ENCODE measurements at places on chromosomes 11 and 22. TPM values are rescaled to one million over a fixed set of nuclear protein-coding genes. Genes with fewer than 3 reads are reported as not detected.

The DTX4 gene
- polyA plus RNA-seq = 3.0 TPM

The HBB gene
- polyA plus RNA-seq = not detected

The TMPRSS13 gene
- not detected for polyA plus RNA-seq

The VPS51 gene
- polyA plus RNA-seq = 71.2 TPM

The KCNJ11 gene
- polyA plus RNA-seq = not detected

The ACO2 gene
- 72.9 TPM for polyA plus RNA-seq

The DEUP1 gene
- not detected for polyA plus RNA-seq

The PDGFD gene
- 2.1 TPM for polyA plus RNA-seq

The SVIP gene
- polyA plus RNA-seq = 6.8 TPM

The RGL4 gene
- polyA plus RNA-seq = not detected

The SLC17A6 gene
- polyA plus RNA-seq = not detected

- DNase-seq = no peak
Observed at GRCh38 chr11:30876663-30877396, 290.7 kb upstream of the MPPED2 start.

- no peak for DNase-seq
Observed at GRCh38 chr11:95372097-95372656, 141.2 kb upstream of the SESN3 start.

GRCh38 chr11:103434073-103434411 is 324.8 kb downstream of the DYNC2H1 start:
- DNase-seq = peak; percentile 40

- DNase-seq = no peak
Observed at GRCh38 chr11:1660111-1660867, 30.7 kb downstream of the KRTAP5-5 start.

GRCh38 chr22:24591286-24591830 is 1.5 kb downstream of the LRRC75B start:
- no peak for DNase-seq

- DNase-seq = no peak
Observed at GRCh38 chr11:29002816-29003215, 894.6 kb downstream of the METTL15 start.

- DNase-seq = peak; percentile 51
Observed at GRCh38 chr11:86570020-86570419, 102.4 kb downstream of the ME3 start.

GRCh38 chr22:35491908-35492380 is 48.7 kb upstream of the RASD2 start:
- no peak for DNase-seq

- no peak for DNase-seq
Observed at GRCh38 chr22:49547751-49548239, 279.9 kb downstream of the BRD1 start.

GRCh38 chr22:36757668-36758211 is 18.2 kb downstream of the IFT27 start:
- peak; percentile 70 for DNase-seq

DNA sequence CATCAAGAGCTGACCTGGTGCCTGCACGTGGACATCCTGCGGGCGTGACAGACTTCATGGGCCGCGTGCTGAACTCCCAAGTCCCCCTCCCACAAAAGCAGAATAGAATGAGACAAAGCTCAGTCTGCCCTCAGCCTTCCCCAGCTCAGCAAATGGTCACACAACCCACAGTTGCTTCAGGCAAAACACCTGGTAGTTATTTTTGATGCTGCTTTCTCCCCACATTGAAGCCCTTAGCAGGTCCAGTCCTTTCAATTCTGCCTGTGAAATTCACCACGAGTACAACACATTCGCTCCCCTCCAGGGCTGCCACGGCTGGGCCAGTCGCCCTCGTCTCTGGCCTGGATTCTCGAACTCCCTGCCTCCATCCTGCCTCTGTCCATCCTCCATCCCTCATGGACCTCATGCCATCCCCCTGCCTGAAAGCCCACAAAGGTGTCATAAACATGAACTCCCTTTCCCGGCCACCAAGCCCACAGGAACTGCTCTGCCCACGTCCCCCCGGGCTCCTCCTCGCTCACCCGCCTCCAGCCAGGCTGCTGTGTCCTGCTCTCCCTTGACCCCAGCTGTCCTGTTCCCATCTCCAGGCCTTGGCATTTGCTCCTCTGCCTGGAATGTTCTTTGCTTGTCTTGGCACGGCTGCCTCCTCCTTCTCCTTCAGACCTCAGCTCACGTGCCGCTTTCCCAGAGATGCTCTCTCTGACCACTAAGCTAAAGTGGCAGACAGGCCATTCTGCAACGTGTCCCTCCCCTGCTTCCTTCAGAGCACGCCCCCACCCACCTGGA is 42.1 kb downstream of the SCUBE1 start:
- no peak for DNase-seq

DNA sequence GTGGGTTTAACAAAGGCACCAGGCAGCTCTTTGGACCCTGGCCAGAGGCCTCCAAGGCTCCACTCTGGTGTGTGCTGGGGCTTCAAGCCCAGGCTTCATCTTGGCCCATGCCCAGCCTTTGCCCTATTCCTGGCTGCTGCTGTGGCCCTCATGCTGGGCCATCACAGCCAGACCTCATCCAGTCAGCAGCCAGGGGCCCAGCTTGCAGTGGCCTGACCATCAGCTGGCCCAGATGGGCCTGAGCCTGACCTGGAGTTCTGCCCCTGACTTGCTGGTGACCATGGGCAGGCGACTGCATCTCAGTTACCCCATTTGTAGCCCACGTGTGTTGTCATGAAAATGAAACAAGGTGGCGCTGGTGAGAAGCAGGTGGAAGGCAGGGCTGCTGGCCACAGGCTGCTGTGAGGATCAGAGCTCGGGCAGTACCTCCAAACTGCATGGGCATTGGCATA is 76.1 kb downstream of the MED15 start:
- DNase-seq = no peak

DNA sequence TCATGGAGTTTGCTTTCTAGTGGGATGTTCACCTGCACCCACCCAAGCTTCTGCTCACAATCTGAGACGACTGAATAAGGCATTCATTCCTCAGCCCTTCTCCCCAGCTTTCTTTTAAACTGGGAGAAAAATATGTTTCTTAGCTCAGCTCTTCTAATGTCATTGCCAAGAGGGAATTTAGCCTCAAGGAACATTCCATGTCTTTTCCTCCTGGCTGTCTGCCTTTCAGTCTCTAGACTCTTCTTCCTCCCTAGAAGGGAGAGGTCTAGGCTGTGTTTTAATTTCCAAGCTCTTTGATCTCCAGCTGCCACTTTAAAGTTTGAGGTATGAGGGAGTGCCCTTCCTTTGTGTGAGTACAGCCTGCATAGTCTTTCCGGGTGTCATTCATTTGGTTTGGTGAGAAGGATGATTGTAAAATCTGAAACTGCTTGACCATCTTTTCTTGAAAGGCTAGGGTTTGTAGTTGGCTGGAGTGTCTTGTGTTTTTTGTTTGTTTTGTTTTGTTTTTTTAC is 11.7 kb upstream of the HTATIP2 start:
- no peak for DNase-seq

DNA sequence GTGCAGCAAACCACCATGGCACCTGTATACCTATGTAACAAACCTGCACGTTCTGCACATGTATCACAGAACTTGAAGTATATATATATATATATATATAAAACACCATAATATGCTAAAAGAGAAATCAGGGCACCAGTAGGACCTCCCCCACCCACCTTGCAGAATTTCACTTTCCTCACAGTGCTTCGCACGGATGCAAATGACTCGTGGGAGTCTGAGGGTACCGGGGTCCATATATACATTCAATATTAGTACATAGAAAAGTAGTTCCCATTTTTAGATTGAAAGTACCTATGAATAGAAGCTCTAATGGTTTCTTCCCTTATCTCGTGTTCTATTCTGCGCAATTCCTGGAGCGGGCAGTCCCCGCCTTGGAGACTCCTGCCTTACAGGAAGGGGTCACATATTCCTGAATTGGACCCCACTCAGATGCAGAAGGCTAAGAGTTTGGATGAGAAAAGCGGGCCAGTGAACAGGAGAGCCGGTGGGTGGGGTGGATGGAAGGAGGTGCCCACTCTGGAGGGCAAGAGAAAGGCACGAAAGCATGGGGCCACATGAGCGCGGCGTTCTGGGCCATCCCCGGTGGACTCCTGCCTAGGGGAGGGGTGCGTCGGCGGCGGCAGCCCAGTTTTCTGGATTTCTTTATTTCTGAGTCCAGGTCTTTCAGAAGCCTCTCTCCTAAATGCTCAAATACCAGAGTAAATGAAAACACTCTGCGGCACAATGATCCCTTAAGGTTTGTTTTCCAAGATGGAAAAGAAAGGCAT is 136.3 kb downstream of the ETS1 start:
- no peak for DNase-seq

DNA sequence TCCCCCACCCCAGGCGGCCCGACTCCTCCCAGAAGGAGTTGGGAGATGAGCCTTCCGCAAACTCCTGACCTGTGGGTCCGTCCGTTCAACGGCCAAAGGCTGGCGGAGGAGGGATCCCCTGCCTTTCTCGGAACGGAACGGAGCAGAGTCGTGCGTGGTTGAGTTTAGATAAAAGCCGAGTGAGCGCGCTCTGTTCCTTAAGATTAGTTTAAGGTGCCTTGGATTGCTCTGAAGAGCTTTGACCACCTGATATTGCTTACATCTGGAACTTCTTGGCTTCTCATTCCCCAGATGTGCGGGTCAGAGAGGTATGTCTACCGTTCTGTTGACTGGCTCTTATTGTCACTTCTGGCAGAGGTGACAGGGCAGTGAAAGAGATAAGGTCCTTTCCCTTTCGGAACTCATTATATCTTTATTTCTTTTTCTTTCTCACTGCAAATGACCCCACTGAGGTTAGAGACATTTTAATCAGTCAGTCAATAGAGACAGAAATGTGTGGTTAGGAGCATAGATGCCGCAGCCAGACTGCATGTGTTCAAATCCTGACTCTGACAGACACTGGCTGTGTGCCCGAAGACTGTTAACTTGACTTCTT is at the start of gene TRIM6:
Gene TRIM6 (plus strand): TSS at position 31 of the 595 bp plus-strand sequence. CDS start 261 bp downstream, at position 292.
- DNase-seq = peak; percentile 35

DNA sequence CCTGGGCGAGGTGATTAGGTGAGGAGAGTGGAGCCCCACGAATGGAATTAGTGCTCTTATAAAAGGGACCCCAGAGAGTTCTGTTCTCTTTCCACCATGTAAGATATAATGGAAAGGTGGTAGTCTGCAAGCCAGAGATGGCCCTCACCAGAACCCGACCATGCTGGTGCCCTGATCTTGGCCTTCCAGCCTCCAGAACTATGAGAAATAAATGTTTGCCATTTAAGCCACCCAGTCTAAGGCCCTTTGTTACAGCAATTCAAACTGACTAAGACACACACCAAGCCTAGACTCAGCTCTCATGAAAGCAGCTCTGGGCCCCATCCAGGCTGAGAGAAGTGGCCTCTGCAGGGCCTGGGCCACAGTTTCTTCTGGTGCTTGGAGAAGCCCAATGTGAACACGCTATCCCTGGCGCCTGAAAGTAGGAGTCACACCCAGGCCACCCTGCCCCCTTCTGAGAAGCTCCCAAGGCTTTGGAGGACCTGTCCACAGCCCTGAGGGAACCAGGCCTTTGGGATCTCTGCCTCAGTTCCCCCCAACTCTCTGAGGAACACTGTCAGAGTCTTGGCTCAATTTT is 35.3 kb upstream of the LYVE1 start:
- DNase-seq = no peak

- no peak for DNase-seq
Observed at GRCh38 chr11:14541192-14541947, 21.2 kb upstream of the PSMA1 start.

DNA sequence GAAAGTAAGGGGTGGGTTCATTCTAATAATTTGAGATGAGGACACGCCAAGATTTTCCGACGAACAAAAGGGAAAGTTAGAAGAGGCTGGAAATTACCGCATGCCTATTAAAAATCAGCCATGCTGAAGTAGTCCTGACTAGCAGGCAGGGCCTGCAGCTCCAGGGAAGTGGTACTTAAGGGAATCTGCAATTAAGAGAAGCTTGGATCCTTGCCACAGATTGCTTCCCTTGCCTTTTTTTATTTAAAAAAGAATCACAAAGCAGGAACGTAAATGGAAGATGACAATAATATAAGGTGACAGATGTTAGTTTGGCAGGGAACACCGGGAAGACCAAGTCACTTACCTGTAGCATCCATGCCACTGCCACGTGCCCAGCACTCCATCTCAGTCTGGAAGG is 359.3 kb downstream of the CADM1 start:
- DNase-seq = no peak

DNA sequence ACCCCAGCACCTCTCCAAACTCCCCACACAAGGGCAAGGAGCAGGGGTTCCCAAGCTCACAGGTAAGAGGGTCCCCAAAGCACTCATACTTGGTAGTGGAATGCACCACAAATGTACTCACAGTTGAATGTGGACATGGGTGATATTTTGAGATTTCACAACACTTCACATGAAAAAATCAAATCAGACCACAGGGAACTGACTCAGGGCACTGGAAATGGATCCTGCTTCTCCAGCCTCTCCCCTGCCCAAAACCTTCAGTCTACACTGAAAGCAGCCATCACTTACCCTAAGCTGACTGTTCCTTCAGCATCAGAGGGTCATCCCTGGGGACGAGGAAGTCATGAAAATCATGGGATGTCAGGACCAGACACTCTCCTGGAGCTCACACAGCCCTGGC is 40.2 kb downstream of the SCGB1A1 start:
- peak; percentile 33 for DNase-seq

DNA sequence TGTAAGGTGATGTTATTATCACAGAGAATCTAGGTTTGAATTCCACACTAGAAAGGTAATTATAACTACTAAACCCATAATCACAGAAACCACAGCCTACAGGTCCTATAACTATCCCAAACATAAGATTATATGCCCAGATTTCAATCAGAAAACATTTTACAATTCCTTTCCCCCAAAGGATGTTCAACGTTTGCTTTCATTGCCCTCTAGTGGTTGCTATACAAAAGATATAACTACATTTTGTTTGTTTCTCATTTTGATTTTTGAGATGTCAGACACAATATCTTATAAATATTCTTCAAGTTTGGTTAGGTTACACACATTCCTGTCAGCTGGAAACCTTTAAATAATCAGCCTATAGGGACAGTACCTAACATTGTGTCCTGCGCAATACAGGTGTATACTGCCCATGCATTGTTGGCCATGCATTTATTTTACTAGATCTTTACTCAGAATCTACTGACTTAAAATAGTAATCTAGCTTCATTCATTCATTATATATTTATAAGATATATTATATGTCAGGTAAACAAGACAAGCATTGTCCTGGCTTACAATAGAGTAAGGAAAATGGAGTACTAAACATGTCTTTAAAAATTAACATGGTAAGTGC is 530.5 kb upstream of the CCDC90B start:
- peak; percentile 42 for DNase-seq

GRCh38 chr11:22786475-22786874 is 43.1 kb downstream of the SVIP start:
- no peak for DNase-seq
